ENCODE measurements at places on chromosomes 6 and 20.
A peak's percentile ranks its signal among the peaks of the same experiment; 100 is the strongest.

- no peak for DNase-seq
Measured at GRCh38 chr6:41177287-41177686, 14.4 kb upstream of the TREM2 start.

DNA sequence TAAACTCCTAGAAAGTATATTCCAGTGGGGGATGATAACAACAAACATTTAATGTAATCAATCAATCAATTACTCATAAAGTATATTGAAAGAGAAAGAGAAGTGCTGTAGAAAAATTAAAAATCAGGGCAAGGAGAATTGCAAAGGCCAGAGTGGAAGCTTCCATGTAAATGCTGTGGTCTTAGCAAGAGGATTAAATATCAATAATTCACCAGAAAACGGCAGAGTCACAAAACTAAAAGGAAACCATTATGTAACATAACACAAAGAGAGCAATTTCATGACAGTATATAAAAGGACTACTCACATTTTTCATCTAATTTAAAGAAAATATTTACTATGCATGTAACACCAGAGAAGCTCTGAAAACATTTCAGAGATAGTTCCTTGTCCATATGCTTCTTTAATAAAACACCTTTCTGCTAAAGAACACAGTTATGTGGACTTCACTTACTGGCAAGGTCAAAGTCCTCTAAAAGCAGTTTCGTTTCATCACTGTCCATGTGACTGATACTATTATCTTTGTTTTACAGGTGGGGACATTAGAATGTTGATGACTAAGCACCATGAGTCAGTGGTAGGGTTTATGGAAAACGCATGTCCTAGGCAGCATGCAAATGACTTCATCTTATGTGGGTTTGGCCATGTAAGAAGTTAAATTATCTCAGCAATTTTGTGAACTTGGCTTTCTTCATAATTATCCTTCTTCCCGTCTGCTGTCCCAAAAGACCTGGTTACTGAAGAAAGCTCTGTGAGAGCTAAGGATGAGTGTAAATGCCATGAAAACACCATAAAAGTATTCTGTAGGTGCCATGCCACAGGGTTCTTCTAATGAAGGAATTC is 185.8 kb upstream of the TENT5A start:
- peak; percentile 39 for DNase-seq

DNA sequence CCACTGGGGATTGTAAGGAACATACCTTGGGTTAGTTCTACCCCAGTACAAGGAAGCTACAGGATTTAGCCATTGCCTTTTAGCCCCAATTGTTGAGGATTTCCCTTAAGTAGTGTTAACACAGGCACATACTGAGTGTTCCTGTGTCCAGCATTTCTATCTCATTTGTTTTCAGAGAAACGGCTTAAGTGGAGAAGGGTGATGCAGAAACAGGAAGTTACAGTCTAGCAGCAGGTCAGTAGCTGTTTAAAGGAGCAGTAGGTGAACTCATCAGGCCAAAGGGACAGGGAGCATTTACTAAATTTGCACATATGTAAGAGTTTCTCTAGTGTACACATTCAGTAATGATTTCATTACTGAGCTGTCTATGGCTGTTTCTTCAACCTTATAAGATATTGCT is 644.2 kb upstream of the GJE1 start:
- DNase-seq = no peak

- DNase-seq = no peak
Measured at GRCh38 chr6:46312654-46313053, 141.9 kb upstream of the ENPP5 start.

- no peak for DNase-seq
Measured at GRCh38 chr6:170523256-170524171, 29.6 kb downstream of the PSMB1 start.

DNA sequence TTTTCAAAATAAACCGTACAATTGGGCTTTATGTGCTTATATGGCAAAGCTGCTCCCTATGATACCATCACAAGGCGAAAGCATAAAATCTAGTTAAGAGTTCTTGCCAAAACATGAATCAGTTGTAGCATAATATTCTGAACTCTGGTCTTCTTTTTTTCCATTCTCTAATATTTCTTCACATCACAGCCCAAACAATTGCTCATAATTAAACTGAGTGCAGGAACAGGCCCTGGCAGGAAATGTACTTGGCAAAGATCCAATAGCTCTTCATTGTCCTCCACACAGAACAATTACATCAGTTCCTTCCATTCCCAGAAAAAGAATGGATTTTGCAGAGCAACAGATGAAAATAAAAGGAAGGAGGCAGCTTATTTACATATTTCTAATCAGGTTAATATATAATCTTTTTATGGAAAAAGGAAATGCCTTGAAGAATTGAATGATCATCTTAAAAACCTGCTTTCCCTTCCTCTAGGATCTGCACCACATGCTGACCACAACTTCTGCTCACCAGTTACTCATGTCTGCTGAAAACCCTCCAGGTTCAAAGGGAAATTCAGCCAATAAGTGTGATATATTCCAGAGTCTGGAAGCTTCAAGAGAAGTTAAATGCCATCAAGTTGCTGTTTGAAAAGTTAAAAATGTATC is 123.3 kb upstream of the COL21A1 start:
- no peak for DNase-seq

DNA sequence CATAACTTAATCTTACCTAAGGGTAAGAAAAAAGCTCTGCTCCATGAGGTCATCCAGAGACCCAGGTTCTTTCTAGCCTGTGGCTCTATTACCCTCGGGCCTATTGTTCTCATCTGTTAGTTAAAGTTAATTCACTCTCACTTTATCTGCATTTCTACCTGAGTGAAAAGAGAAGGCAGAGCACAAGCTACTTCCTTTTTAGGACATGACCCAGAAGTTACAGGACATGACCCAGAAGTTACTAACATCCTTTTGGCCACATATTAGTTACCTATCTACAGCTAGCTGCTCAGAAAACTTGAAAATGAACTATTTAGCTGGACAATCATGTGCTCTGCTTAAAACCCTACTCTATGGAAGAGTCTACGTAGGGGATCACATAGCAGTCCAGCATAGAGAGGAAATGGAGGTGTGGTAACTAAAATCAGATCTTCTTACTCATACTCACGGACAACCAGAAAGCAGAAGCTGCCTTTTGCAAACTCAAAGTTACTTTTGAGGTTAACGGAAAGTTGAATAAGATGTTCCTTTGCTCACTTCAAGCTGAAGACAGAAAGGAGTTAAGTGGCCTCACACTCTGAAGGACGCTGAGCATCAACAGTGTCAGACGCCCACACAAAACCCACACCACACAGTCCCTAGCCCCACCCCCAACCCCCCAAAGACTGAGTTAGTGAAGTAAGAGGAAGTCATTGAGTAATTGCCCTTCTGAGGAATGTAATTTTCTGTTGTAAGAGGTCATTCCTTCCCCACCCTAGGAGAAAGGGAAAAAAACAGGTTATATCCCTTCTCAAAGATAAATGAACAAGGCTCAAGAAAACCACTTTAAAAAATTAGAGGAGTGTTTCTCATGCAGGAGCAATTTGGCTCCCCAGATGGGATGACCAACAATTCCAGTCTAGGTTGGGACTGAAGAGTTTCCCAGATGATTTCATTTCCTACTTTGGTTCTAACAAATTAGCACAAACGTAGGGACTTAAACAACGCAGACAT is 45.9 kb upstream of the TAB2 start:
- no peak for DNase-seq

DNA sequence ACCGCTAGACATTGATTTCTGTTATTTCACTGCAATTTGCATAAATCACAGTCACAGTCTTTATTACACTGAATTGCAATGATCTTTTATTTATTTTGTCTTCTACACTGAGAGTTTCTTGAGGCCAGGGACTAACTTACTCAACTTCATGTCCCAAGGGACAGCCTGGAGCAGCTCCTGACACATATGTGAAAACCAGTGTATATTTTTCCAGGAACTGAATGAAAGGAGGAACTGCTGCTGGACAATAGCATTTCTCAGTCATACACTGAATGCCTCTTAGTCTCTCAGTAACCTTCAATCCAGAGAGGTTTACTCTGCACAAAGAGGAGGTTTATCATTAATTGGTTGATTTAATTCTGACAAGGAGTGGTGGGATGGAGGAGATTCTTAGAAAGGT is 5.9 kb downstream of the F13A1 start:
- DNase-seq = no peak

GRCh38 chr6:133092771-133093170 is 148.4 kb upstream of the EYA4 start:
- DNase-seq = no peak

GRCh38 chr20:19351542-19351941 is 139.1 kb downstream of the SLC24A3 start:
- DNase-seq = no peak

DNA sequence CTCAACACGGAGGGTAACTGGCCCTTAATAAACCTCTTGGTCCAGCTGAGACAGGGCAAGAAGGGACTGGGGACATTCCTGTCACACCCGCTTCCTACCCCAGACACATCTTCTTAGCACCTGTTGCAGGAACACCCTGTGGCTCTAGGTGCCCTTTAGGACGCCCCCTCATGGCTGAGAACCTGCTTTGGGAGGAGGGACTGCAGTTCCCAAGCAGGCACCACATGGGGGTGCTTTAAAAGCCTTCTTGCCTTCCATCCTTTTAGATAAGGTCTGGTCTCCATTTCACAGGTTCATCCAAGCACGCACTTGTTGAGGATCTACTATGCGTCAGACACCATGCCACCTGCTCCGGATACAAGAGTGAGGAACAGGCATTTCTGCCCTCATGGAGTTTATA is 26.6 kb downstream of the NSFL1C start:
- DNase-seq = no peak

- DNase-seq = no peak
Measured at GRCh38 chr6:11667876-11668275, 110.7 kb downstream of the ADTRP start.

DNA sequence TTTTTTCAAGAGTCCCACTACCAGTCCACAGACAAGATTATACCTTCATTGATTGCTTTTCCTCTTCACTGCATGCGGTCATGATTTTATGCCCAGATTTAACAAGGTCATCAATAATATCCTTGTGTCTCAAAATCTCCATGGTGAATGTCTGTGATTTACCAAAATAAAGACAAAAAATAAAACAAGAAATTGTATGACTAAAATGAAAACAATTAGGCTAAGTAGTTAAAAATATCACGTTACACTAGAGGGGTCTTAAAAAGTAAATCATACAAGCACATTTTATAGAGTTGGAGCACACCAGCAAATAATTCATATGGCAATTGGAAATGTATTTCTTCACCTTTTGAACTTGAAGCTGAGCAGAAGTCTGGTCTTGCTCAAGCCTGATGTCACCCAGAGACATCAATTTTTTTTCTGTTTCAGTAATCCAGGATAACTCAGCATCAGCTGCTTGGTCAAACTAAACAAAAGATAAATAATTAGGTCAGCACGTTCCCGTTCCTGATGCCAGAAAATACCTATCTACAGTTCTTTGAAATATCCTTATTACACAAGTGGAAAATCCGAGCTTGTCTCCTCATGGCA is 125.4 kb downstream of the DST start:
- DNase-seq = no peak

- DNase-seq = no peak
Measured at GRCh38 chr6:88494401-88495140, 328.4 kb upstream of the CNR1 start.

- no peak for DNase-seq
Measured at GRCh38 chr6:28632326-28632851, 106.7 kb downstream of the GPX5 start.

DNA sequence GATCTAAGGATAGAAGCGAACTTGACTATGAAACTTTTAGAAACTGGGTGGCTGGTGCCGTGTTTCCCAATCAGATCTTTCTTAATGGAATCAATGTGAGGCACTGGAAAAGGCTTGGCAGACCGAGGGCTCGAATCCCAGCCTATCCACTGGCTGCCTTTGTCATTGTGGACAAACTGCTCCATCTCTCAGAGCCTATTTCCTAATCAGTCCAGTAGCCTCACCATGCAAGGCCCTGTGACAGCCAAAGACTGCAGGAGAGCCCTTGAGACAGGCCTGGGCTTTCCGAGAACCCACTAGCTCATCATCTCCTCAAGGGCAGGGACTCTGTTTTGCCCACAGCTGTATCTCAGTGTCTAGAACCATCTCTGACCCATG is 43.4 kb downstream of the SPDEF start:
- DNase-seq = no peak

DNA sequence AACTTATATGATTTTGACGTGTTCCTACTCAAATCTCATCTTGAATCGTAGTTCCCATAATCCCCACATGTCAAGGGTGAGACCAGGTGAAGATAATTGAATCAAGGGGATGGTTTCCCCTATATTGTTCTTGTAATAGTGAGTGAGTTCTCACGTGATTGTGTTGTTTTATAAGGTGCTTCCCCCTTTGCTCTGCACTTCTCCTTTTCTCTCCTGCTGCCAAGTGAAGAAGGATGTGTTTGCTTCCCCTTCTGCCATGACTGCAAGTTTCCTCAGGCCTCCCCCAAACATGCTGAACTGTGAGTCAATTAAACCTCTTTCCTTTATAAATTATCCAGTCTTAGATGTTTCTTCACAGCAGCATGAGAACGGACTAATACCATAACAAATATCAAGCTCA is 83.2 kb downstream of the MANEA start:
- DNase-seq = no peak

DNA sequence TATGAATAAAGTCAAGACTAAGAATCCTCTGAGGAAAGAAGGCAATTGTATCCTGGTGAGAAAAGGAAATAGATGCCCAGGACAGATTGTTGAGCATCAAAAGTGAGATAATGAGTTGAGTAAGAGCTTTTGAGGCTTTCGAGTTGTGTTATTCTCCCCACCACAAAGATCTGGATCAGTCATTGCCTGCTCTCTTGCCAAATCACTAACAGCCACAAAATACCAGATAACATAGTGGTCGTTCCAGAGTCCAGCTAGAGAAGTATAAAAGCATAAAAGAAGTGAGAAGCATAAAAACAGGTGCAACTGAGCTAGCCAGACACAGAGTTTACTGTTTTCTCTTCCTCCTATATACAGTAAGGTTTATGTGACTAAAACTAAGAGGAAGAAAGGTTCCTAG is 4.9 kb downstream of the SPINT4 start:
- DNase-seq = no peak

DNA sequence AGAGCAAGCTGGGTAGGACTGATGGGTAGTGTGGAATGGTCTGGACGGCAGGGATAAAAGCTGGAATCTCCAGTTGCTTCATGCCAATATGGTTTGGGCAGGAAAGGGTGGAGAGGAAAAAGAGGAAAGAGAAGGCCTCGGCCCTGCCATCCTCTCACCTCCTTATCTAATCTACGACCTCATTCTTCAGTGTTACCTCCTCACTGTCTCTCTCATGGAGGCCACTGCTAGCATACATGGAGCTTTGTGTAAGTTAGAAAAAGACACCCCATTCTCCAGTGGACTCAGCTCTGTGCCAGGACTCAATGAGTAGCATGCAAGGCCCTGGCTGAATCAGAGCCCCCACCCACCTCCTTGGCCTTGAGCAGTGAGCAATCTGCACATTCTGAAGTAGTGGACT is 6.1 kb upstream of the ARID1B start:
- no peak for DNase-seq

DNA sequence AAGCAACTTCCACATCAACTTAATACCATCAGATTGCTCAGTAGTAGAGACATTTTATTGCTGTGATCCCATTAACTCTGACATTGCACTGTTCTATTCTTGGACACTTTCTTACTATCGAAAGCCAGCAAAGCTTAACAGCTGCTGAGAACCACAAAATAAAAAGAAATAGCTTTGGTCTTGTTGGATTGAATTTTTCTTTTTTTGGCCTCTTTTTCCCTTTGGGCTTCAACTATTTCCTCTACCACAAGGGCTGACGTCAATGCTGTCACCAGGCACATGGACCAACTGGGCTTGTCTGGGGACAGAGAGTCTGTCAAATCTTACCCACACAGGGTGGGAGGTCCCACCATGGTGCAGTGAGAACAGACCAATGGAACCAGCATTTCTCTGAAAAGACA is 63.4 kb upstream of the ENPP5 start:
- no peak for DNase-seq
